ENCODE measurements at places on chromosomes 12 and 14. TPM values are rescaled to one million over a fixed set of nuclear protein-coding genes. Genes with fewer than 3 reads are reported as not detected.

Gene B4GALNT3
- not detected for total RNA-seq

Gene SSTR1
- not detected for total RNA-seq

Gene IL22
- total RNA-seq, result not detected

Gene DLGAP5
- not detected for total RNA-seq

Gene NOS1
- not detected for total RNA-seq

Gene ATP2A2
- total RNA-seq, result 73.1 TPM

Gene KRT74
- not detected for total RNA-seq

Gene ACTN1
- 0.74 TPM for total RNA-seq

Gene KRT73
- total RNA-seq, result not detected

Gene CACNB3
- 5.4 TPM for total RNA-seq

Gene PRPH
- total RNA-seq, result not detected

Gene STAT6
- 736 TPM for total RNA-seq

Gene C12orf54
- not detected for total RNA-seq

Gene TAS2R20
- 3.4 TPM for total RNA-seq

Gene TAS2R7
- total RNA-seq, result not detected

Gene LBHD2
- total RNA-seq, result not detected

Gene TAS2R13
- 0.96 TPM for total RNA-seq

Gene FZD10
- total RNA-seq, result not detected

Gene PLCZ1
- total RNA-seq, result not detected

Gene DNM1L
- 74.2 TPM for total RNA-seq

Gene NYNRIN
- 0.29 TPM for total RNA-seq
